ENCODE measurements at places on chromosomes 12 and 14. TPM values are rescaled to one million over a fixed set of nuclear protein-coding genes. Genes with fewer than 3 reads are reported as not detected.

GRCh38 chr14:96275177-96276112 lies 19.4 kb downstream of the BDKRB1 start:
- DNase-seq = peak; percentile 71

ADAM21 gene
- not detected for total RNA-seq

GRCh38 chr12:87171356-87171755 lies 857.8 kb downstream of the C12orf50 start:
- DNase-seq = no peak

DNA sequence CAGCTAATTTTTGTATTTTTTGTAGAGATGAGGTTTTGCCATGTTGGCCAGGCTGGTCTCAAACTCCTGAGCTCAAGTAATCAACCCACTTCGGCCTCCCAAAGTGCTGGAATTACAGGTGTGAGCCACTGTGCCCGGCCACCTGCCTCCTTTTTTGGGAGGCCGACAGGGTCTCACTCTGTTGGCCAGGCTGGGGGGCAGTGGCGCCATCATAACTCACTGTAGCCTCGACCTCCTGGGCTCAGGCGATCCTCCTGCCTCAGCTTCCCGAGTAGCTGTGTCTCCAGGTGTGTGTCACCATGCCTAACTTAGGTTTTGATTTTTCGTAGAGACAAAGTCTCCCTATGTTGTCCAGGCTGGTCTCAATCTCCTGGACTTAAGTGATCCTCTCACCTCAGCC lies 70.7 kb downstream of the AACS start:
- DNase-seq = no peak

LRRK2 gene
- 0.58 TPM for total RNA-seq

DNA sequence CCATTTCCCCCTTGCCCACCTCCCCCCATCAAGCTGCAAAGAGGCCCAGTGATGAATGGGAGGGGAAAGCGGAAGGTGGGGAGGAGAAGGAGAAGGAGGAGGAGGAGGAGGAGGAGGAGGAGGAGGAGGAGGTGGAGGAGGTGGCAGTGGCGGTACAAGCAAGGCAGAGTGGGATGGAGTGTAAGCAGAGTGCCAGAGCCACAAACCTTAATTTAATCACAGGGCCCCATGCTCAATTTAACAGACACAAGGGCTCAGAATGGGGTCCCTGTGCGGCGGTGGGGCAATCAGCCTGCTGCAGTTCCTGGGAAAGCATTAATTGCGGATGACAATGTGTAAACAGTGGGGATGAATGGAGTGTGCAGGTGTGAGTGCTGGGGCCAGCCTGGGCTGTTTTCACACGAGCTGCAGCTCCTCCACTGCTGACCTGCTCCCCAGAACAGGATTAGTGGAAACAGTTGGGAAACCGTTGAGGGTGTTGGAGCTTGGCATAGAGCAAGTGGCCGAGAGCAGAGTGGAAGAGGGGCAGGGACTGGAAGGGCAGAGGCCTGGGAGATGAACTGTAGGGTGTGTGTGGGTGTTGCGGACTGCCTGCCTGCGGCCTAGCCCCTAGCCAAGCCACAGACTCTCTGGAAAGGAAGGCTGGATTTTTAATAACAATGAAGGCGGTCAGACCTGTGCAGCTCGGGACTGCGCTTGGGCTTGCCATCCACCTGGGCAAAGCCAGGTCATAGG lies 36.4 kb upstream of the SMOC1 start:
- DNase-seq = no peak

PLA2G1B gene
- 1.8 TPM for total RNA-seq

DAO gene
- not detected for total RNA-seq

DNA sequence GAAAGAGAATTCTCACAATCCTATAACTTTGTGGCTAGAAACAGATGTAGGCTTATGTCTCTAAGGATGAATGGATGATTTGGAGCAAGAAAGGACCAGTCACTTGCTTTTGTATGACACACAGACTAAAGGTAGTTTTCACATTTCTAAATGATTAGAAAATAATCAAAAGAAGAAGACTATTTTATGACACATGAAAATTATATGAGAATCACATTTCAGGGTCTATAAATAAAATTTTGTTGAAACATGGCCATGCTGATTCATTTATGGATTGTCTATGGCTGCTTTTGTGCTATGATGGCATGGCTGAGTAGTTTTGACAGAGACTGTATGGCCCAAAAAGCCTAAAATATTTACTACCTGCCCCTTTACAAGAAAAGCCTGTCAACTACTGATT lies 49.4 kb upstream of the FRMD6 start:
- no peak for DNase-seq
